ENCODE measurements at places on chromosomes 7 and 10.

DNA sequence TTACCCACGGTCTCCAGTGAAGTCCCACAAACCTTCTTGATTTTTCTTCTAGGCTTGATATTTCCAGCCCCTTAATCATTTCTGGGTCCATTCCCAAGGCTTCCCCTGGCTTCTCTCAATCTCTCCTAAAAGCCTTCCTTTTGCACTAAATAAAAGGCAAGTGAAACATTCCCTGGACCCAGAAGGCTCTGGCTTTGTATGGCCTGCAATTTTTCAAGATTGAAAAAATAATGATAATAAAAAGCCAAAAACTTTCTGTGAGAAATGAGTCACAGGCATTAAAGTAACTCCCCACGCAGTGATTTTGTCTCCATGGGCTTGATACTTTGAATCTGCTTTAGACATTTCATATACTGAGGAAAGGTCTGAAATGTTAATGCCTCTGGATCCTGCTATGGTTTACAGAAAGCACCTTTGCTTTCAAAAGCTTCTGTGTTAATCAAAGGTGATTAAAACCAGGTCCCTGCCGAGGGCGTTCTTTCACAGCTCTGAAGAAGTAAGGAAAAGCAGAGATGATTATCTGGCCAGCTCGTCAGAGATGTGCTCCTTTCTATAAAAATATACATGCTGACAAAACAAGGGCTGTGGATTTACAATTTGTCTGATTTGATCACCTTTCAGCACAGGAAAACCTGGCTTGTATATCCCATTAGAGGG, 118.9 kb upstream of the TMEM72 start:
- DNase-seq: no peak

DNA sequence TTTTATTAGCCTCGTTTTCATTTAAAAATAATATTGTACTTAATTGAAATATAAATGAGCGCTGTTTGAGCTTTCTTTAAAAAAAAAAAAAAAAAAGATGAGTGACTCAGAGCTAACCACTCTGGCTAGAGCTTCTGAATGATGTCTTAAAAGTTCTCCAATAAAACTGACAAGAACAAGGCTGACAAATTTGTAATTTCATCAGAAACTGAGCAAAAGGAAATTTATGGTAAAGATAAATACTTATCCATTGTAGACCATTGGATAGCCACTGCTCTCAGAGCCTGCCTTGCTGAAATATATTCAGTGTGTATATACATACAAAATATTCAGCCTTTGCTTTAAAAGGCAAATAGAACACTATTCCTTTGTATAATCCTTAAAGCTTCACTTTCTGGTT, 91.2 kb upstream of the OIT3 start:
- no peak for DNase-seq

GRCh38 chr10:21022821-21023220, 125.7 kb upstream of the NEBL start:
- no peak for DNase-seq

DNA sequence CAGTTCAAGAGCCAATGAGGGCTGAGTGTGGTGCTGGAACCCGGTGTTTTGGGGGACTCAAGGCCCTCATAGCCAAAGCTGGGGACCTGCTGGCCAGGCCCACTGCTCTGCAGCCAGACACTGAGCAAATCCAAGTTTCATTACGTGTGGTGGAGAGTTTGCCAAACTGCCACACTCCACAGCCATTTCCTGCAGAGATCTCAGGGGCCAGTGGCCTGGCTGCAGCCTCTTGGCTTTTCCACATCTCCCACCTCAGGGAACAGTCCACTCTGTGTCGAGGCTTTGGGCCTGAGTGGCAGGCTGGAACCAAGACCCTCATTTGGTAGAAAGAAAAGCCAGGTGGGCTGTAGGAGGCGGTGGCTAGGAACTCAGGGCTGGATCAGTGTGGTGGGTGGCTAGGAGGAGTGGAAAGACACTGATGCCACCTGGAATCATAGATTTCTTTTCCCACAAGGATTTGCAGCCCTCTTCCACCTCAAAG, 3.2 kb downstream of the HOXA11 start:
- no peak for DNase-seq

Measured in T follicular helper cell (primary cell).